ENCODE measurements at places on chromosomes 6 and 20. TPM values are rescaled to one million over a fixed set of nuclear protein-coding genes. Genes with fewer than 3 reads are reported as not detected.
A peak's percentile ranks its signal among the peaks of the same experiment; 100 is the strongest.

GRCh38 chr6:155093430-155093829 lies 98.3 kb downstream of the TIAM2 start:
- DNase-seq: no peak

DNA sequence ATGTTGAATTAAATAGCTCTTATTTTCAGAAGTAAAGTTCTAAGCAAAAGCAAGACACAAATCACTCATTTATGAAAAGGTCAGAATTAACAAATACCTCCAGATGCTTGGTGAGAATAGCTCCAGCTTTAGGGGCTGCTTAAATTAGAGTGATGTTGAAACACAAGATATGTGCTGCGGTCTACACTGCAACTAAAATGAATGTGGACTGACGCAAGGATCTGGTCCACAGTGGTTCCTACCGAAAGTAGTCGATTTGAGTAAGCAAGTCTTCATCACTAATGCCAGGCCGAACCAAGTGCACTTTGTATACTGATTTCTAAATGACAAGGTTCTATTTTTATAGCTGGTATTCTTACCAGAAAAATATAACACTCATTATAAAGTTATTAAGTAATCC lies 96.3 kb downstream of the PRDM1 start:
- no peak for DNase-seq

GRCh38 chr6:54206510-54206909 lies 95.3 kb downstream of the MLIP start:
- DNase-seq: no peak

GRCh38 chr6:117483004-117483644 lies 650 bp downstream of the DCBLD1 start:
- DNase-seq: peak; percentile 85

Gene PBOV1
- not detected for total RNA-seq

Gene LRRN4
- 7.9 TPM for total RNA-seq

- DNase-seq: no peak
These were observed 346.8 kb upstream of the ARID1B start for GRCh38 chr6:156430386-156430785.

DNA sequence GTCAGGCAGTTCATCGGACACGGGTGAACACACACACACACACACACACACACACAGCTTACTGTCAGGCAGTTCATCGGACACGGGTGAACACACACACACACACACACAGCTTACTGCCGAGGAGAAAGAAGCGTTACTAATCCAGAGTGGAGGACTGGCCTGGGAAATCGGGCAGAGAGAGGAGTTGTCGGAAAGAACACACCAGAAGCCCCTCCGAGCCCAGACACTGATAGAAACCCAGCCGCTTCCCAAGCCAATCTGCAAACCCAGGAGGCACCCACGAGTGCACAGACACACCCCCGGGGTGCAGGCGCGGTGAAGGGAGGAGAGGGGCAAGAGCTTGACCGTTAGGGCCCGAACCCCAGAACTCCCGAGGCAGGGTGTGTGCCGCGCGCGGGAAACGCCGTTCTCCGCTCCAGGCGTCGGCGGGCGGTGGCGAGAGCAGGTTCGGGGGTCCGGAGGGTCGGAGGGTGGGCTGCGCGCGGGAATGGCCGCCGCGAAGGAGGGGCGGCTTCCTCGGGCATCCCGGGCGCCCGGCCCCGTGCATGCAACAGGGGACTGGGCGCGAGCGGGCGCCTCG lies 636 bp downstream of the ELOVL2 start:
- DNase-seq: peak; percentile 62

GRCh38 chr20:9490161-9490560 lies 24.2 kb upstream of the LAMP5 start:
- no peak for DNase-seq

DNA sequence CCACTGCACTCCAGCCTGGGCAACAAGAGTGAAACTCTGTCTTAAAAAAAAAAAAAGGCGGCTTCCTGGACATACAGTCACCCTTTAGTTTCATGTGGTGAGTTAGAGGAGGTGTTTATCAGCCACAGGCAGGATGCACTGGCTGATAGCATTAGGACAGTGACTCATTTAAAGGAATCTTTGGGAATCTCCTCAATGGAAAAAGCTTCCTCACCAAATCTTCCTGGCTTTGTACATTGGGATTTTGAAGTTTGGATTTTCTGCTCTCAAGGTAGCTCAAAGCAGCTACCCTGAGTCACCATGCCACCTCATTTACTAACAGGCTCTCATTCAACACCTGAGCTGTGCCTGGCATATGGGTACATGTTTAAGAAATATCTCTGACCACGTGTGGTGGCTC lies 20.2 kb downstream of the PRPH2 start:
- no peak for DNase-seq
